Ascending aorta (tissue), 2 donors: ENCODE measurements at places on chromosomes 3 and 15.

DNA sequence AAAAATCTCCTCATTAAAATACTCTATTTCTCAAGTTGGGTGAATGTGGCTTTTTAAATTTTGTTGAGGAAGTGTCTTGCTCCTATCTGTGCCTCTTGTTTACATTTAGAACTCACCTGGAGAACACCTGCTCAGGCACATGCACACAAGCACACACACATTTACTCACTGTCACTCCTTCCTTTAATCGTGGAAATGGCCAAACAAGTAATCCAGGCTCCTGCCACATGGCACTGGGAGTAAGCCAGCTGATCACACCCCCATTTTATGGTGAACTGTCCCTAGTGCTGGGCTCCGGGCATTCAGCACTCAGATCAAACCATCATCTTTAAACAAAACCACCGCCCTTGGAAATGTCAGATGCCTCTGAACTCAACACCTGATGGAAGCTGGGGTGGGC, 204.7 kb upstream of the BHLHE40 start:
- no peak for DNase-seq

DNA sequence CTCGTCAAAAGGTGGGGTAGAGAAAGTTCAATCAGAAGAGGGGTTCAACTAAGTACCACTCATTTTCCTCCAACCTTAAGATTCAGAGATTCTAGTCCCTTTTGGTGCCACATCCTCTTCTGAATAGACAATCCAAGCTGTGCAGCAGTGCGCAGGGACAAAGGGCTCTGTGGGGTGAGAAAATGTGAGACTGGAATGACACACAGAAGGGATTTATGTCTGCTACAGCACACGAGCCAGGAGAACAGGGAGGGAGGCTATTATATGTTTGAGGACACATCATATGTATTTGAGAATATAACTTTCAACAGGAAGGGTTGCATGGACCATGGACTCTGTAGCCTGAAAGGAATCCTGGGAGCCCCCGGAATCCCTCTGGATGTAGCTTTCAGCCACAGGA, 33.0 kb downstream of the LSM3 start:
- no peak for DNase-seq

DNA sequence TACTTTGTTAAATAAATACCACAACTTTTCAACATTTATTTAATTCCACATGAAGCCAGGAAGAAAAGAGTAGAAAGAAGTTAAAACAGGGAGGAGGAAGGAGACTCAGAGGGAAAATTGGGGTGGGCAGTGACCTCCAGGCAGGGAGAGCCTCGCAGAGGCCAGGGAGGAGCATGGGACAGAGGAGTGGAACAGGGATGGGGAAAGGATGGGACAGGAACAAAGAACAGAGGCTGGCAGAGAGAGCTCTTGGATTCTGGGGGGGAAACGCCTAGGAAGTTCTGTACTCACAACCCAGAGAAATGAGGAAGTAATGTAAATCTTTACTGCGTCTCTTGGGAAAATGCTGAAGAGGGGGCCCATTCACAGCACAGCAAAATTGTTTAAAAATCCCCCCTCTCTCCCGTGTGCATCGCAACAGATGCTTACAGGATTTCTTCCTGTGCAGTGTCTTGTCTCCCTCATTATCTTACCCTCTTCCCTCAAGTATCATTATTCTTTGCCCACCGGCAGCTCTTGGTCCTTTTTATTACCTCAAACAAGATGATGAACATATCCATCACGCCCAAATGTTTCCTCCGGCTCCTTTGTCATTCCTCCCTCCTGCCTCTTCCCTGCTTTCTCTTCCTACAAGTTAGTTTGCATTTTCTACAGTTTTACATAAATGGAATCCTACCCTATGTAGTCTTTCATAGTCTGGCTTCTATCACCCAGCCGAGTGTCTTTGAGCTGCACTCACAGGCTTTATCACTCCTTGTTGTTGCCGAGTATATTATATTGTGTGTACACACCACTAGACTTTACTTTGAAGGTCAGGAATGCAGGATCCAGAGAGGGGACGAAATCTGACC, 65.5 kb downstream of the ARHGAP31 start:
- no peak for DNase-seq

DNA sequence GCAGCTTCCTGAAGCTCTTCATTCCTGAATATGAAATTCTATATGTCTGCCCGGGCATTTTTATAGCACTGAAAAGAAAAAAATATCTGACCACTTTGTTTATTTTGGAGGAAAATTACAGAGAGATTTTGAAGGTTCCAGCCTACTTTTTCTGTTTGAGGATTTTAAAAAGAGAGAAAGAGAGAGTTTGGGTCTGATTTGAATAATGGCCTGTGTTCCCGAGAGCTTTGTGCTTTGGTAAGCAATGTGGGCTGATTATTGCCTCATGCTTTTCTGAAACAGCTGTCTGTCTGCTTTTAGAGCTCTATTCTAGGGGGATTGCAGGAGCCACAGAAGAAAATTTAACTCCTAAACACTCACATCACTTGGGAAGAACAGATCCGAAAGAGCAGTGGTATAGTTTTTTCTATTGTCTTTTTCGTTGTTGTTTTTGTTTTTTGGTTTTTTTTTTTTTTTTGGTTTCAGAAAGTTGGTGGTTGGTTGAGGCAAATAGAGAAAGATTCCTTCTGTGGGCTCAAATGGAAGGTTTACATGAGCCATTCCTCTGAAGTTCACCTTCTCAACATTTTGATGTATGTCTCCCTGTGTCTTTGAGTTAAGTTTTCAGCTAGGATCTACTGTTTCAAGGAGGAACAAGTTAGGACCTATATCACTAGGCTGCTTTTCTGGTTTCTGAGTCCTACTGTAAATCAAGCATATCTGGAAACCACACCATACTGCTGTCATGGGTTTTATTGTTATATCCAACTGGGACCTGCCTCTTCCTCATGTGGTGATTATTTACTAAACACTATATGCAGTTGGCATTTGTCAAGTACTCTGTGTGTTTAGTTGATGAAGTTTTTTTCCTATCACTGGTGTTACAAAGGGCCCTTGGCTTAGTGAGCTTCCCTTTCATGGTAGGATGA, 178.9 kb downstream of the KCNMB2 start:
- DNase-seq, result no peak

GRCh38 chr3:124034016-124034843, 42.3 kb upstream of the ROPN1 start:
- peak; percentile 70 for DNase-seq

- no peak for DNase-seq
Measured at GRCh38 chr3:109278546-109278945, 37.8 kb downstream of the DPPA2 start.

DNA sequence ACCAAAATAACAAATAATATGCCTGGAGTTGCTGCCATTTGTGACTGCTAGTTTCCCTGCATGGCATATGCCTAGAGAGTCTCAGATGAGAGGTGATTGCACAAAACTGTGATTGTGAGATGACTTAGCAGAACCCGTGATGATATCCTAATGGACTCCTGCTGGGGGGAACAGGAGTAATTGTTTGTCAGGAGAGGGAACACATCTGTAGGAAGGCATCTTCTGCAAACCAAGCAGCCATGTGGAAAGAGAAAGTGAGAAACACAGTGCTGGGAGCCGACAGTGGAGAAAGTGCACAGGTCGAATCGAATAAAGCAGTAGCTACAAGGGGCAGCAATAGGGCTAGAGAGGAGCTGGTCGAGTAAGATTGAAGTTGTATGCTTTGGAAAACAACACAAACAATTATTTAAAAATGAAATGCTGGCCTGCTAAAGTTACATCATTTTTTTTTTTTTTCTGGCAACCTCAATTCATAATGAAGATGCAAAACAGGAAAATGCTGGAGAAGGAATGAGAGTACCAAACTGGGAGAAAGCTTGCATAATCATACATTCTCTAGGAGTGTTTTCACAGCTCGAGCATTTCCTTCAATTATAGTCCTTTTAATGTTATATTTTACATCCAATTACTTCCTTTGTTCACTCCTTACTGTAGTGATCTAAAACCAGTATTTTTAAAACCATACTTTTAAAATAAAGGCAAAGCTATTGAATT, 494.2 kb upstream of the AGTR1 start:
- no peak for DNase-seq

DNA sequence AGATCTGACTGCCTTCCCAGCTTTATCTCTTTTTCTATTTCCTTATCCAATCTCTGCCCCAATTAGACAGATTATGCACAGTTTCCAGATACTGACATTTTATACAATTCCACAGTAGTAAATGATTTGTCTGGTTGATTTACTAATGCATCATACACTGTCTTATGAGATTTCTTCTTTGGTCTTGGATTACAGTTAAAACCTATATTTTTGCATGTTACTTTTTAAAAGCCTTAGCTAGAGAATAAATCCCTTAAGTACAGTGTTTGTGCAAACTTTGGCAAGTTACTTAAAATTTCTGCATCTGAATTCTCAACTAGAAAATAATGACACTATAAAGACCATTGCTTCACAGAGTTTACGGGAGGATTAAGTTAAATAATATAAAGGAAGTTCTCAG, 6.0 kb downstream of the UNC13C start:
- no peak for DNase-seq

DNA sequence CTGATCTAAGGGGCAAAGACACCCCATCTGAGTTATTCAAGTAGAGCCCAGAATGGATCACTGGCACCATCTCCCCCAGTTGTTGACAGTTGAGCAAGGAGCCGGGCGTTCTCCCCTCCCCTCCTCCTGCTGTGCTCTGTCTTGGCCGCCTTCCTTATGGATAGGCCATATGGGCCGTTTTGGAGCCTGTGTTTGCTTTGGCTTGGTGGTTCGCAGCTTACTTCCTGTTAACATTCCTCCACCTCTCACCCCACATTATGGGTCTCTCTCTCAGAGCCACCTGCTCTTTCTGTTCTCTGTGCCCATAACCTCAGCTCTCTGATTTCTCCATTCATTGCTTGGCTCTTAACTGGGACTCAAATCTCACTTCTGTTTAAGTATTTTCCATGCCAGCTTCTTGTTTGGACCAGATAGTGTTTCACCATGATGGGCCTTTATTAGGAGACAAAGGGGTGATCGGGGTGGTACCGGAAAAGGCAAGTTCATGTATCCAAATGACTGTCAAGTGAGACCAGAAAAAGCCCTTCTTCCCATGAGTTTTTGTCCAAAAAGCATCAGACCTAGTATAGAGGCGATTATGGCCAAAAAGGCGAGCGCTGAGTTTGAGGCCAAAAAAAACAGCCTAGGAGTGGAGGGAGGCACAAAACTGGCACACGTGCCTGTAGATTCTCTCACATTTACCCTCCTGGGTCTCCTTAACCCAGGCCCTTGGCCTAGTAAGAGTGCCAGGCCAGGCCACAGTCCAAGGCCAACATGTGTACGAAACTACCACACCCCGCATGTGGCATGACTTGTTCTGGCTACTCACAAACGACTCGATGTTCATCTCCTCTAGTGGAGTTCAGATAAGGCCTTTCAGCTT, 62.6 kb downstream of the DUT start:
- peak; percentile 15 for DNase-seq

DNA sequence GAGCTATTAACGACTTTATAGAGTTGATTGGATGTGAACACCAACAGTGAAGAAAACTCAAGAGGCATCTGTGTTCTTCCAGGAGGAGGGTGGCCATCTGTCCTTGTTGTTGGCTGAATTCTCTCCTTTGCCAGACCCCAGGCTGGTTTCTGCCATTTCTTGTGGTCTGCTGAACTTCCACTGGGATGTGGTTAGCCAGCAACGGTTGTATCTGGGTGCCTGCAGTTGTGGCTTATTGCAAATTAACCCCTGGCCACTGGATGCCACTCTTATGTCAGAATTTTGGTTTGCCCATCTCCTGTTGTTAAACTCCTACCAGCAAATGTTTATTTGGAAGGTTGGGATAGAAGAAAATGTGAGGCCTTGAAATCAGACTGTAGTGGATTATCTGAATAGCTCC, 163.6 kb upstream of the TBC1D5 start:
- no peak for DNase-seq

DNA sequence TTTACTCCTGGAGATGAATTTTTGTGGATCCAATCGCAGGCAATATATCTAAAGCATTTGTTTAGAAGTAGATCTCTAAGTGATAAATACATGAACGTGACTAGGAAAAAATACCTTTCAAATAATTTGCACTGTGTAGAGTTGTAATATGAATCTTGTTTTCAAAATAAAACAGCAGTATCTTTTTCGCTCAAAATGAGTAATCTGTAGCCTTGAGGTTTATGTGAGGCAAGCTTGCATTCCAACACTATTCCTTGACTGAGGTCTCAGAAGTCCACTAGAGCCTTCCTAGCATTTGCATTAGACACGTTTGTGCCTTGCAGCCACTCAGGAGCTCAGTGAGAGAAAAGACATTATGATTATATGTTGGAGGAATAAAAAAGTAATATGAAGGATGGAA, 138.3 kb upstream of the ROBO1 start:
- no peak for DNase-seq

GRCh38 chr3:177602601-177603147, 405.4 kb upstream of the TBL1XR1 start:
- no peak for DNase-seq

DNA sequence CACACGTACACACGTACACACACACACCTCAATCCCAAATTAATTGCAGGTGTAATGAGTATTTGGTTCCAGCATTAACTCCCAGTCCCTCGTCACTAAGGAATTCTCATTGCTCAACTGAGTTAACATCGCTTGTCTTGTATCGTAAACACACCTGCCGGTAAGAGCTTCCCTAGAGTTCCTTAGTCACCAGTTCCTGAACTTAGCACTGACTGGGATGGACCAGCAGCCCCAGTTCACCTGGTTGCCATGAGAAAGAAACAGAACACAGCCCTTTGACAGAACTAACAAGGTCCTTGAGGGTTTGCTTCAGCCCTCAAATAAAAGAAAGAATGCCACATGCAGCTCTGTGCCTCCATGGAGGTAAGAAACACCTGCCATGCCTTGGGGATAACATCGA, 66.3 kb upstream of the SLCO3A1 start:
- no peak for DNase-seq

GRCh38 chr3:71581457-71582035, 2.0 kb downstream of the FOXP1 start:
- no peak for DNase-seq

DNA sequence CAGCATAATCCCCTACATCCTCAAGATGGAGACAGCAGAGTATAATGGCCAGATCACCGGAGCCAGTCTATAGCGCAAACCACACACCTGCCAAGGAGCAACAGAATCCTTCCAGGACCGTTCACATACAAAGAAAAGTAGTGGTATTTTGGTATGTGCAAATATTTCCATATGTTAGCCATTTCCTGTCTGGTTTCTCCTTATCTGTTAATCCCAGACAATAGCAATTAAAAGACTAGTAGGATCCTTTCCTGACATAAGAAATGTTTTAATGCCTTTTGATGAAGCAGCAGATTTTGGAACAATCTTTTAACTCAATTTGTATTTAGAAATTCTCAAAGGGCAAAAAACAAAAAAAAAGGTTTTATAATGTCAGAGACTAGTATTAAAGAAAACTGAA, 22.2 kb downstream of the MRPS25 start:
- no peak for DNase-seq

DNA sequence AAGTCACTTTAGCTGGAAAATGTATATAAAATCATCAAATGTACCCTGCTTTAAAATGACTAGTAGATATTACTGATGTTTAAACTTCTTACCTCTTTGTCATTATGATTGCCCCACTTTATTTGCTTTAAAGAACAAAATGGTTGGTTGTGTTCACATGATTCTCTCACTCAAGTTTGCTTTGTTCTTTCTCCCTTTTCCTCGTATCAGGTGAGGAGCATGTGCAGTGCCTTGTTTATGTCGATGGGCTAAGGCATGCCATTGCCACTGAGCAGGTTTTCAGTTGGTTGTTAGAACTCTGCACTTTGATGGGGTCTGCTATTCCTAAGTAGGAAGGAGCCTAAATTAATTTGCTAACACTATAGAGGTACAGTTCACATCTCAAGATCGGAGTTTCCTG, 5.3 kb downstream of the MAP2K5 start:
- DNase-seq, result no peak

- DNase-seq, result no peak
Measured at GRCh38 chr3:188901126-188901525, 270.6 kb upstream of the TPRG1 start.
